ENCODE measurements at places on chromosomes 16 and 17.

GRCh38 chr17:8946476-8946875 lies 19.0 kb downstream of the PIK3R5 start:
- DNase-seq = no peak

DNA sequence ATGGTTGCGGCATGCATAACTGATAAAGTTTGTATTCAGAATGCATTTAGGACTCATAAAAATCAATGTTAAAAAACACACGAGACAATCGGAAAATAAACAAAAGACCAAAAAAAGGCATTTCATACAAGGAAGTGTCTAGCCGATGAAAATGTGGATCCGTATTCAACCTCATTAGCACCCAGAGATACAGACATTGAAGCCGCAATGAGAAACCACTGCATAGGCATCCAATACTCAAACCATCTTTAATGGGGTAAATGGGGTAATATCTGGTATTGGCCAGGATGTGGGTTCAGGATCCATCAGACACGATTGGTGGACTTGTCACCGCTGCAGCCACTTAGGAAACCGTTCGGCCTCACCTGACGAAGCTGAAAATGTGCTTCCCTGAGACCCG lies 47.4 kb upstream of the ENPP7 start:
- no peak for DNase-seq

DNA sequence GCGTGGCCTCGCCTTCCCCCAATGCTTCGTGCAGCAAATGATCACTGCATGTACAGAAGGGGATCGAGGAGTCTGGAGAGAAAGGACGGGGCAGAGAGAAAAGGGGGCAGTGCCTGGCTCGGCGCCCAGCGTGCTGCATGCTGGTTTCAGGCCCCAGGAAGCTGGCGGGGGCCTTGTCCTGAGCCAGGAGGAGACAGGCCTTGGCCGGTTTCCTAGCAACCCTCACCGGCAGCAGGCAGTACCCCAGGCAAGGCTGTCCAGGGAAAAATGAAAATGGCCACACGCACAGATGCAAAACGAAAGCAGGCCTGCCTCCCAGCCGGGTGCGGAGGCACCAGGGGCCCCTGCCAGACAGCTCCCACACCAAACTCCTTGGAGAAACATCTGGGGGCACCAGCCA lies 126.3 kb downstream of the ZFHX3 start:
- no peak for DNase-seq

GRCh38 chr16:77297996-77298395 lies 98.8 kb downstream of the SYCE1L start:
- DNase-seq = no peak

DNA sequence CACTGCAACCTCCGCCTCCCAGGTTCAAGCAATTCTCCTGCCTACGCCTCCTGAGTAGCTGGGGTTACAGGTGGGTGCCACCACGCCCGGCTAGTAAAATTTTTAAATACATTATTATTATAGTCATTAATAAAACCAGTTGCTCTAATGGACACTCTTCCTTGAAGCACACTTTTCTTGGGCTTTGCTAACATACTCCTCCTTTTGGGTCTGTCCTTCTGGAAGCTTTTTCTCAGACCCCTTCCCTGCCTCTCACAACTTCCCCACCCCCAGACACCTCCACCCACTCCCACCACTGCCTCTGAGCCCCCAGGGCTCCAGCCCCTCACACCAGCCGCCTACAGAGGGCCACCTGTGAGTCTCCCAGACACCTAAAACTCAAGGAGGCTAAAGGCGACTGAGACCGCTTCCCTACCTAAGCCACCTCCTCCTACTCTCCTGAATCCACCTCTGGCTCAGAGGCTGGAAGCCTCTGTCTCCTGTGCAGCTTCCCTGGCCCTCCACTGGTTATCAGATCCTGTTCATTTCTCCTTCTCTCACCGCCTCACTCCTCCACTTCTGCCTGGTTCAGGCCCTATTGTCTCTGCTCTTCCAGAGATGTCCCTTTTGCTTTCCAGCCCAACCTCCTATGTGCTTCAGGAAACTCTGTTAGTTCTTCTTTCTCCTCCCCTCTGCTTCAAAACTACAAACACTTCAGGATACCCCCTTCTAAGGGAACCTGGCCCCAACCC lies 2.1 kb upstream of the CUEDC1 start:
- DNase-seq = no peak

- peak; percentile 53 for DNase-seq
Observed at GRCh38 chr17:60392845-60393702, 1.1 kb upstream of the USP32 start.

DNA sequence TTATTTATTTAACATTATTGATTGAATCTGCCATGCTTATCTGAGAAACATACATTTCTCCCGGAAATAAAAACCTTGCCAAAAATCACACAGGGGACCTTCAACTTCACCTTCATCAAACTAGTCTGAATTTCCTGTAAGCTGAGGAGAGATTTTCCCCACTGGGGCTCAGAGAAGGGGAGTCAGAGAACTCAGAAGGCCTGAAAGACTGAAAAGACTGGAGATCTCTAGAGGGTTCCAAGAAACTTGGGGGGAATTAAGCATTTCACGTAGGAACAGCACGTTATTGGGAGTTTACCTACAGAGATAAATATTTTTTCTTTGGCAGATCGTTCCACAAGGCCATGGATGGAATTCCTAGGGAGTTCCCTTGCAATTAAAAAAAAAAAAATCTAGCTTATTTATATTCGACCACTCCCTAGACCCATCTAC lies 528 bp upstream of the NOL11 start:
- no peak for DNase-seq

DNA sequence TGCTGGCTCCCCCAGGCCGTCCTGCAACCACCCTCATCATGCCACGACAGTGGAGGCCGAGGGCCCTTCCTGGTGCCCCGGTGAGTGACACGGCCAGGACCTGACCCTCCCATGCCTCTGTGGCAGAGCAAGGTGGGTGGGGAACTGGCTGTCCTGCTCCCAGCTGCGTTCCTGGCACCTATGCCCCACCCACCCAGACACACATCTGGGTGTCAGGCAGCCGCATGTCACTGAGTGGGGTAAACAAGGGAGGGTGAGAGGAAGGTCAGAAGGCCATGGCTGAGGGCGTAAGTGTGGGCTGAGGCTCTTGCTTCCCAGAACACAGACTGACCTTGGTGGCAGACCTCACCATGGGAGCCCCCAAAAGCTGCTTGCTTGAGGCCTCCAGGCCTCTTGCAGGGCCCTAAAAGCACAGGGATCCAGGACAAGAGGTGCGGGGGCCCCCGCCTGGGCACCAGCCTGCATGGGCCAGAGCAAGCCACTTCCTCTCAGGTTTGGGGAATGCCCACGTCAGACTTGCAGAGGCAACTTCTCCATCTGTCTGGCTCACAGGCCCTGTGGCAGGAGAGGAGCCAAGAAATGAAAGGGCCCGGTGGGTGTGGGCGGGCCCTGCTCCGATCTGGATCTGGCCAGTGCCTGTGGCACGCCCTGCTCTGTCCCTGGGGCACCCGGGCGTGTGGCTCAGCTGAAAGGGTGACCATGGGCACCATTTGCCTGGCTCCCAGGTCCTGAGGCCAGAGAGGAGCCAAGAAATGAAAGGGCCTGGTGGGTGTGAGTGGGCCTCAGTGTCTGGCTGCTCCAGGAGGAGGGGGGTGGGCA lies 3.9 kb upstream of the CCDC57 start:
- no peak for DNase-seq

GRCh38 chr17:82065193-82065637 lies 389 bp downstream of the DUS1L start:
- no peak for DNase-seq

DNA sequence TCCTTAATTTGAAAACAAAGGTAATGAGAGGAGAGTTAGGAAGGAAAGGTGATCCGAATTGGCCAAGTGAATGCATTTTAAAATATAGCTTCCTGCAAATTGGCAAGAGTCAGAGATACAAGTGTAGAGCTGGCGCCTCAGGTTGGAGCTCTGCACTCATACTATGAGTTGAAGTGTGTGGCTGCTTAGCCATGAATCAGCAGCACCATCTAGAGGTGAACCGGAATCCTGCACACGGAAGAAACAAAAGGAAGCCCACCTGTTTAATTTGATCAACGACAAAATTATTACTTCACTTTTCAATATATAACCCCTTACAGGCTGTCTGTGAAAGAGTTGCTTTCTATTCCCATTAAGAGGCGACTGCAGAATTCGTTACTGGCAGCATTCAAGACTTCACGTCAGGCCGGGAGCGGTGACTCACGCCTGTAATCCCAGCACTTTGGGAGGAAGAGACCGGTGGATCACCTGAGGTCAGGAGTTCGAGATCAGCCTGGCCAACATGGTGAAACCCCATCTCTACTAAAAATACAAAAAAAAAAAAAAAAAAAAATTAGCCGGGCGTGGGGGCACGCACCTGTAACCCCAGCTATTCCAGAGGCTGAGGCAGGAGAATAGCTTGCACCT lies 1253.7 kb upstream of the CDH8 start:
- peak; percentile 1 for DNase-seq

GRCh38 chr17:81845361-81845760 lies 10.5 kb upstream of the PPP1R27 start:
- no peak for DNase-seq

- no peak for DNase-seq
Observed at GRCh38 chr17:62091804-62092203, 26.7 kb upstream of the MED13 start.

DNA sequence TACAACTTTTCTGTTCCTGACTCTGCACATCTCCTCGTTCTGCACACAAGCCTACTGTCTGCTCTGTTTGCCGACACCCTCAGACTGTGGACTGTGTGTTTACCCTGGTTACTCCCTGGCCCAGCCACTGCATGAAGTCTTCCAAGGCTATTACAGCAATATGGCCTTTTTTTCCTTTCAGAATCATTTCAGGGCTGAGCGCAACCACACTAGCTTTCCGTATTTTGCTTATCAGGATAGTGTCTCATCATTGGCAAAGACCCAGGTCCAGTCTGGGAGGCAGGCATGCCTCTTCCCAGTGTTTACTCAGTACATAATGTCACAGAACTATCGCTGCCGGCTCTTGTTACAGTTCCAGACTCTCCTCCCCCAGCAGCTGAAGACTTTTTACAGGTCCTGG lies 10.1 kb downstream of the DNAH9 start:
- no peak for DNase-seq

- peak; percentile 81 for DNase-seq
Observed at GRCh38 chr17:73800893-73801292, 156.6 kb upstream of the SDK2 start.

GRCh38 chr16:50613964-50614474 lies 65.8 kb downstream of the NKD1 start:
- no peak for DNase-seq

GRCh38 chr16:529012-529575 lies 1.6 kb downstream of the CAPN15 start:
- DNase-seq = no peak

GRCh38 chr17:53628011-53628410 lies 194.7 kb upstream of the KIF2B start:
- DNase-seq = no peak

GRCh38 chr16:10743227-10743609 lies 424 bp upstream of the NUBP1 start:
- DNase-seq = no peak

- DNase-seq = no peak
Observed at GRCh38 chr17:65559804-65560627, 1.4 kb downstream of the AXIN2 start.

GRCh38 chr17:65323049-65323448 lies 185.9 kb downstream of the RGS9 start:
- no peak for DNase-seq

GRCh38 chr16:89867918-89868317 lies 5.5 kb upstream of the TCF25 start:
- no peak for DNase-seq

- DNase-seq = no peak
Observed at GRCh38 chr17:55527540-55528118, 16.4 kb upstream of the SMIM36 start.

GRCh38 chr16:12614662-12615278 lies 188.9 kb downstream of the CPPED1 start:
- no peak for DNase-seq

DNA sequence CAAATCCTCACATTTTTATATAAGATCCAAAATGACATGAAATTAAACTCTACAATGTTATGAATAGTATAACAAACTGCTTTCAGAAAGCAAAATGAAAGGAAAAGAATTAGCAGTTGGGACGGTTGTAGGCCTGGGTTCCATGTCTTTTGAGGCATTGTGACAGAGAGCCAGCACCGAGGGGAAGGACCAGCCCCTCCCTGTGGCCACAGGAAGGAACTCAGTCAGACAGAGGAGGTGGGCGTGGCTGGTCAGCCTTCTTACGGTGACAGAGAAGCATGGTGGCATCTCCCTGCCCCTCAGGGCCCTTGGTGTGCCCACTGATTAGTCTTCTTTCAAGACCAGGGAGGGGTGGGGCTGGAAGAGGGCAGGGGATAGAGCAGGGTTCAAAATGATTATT lies 5.7 kb downstream of the ZNF319 start:
- no peak for DNase-seq

- no peak for DNase-seq
Observed at GRCh38 chr16:6852643-6853225, 479.9 kb upstream of the RBFOX1 start.

DNA sequence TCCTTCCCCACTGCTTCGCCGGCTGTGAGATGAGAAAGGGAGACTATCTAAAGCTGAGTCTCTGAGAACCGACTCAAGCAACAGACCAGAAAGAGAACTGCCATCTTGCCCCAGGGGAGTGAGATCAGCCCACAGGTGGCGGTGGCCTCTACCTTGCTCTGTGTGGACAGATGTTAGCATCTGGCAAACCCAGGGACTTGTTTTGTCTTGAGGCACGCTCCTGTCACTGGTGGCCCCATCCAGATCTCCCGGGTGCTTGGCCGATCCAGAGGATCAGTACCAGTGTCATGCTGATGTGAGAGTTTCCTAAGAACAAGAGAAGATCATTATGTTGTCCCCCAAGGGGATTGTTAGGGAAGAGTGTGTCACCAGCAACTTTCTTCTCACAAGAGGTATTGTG lies 101.4 kb downstream of the CACNG3 start:
- no peak for DNase-seq

GRCh38 chr17:61532826-61533225 lies 58.2 kb downstream of the NACA2 start:
- no peak for DNase-seq

DNA sequence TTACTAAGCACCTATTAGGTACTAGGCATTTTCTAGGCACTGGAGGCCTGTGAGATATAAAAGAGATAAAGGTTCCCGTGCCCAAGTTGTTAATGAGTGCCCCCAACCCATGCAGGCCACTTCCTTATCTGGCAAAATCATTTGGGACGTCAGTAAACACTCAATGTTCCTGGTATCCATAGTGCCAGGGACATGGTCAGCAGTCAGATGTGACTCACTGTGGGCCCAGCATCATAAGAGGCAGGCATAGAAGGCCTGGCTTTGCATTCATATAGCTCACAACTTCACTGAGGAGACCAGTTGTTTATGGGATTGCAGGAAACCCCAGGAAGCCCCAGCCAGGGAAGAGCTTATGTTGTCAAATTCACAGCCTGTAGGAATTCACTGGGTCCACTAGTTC lies 81.1 kb downstream of the MRC2 start:
- no peak for DNase-seq

DNA sequence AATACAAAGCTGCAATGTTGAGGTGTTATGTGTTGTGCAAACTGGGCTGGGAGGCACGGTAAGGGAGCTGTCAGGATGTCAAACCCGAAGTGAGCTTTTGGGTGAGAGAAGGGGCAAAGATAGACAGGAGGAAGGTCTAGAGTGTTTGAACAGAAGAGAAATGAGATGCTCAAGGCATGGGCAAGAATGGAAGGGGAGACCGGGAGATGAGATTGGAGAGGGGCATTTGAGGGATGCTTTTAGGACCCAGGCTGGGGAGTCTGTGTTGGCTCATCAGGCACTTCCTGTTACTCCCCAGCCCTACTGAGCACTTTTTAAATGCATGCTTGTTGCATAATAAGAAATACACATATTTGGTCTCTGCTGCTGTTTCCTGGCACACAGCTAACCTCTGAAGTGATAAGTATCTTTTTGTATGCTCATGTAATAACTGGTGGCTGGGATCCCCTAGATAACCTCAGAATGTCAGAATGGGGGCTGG lies 13.7 kb downstream of the UNC45B start:
- DNase-seq = no peak
